ENCODE measurements at places on chromosomes 12 and 14. TPM values are rescaled to one million over a fixed set of nuclear protein-coding genes. Genes with fewer than 3 reads are reported as not detected.
A peak's percentile ranks its signal among the peaks of the same experiment; 100 is the strongest.

DNA sequence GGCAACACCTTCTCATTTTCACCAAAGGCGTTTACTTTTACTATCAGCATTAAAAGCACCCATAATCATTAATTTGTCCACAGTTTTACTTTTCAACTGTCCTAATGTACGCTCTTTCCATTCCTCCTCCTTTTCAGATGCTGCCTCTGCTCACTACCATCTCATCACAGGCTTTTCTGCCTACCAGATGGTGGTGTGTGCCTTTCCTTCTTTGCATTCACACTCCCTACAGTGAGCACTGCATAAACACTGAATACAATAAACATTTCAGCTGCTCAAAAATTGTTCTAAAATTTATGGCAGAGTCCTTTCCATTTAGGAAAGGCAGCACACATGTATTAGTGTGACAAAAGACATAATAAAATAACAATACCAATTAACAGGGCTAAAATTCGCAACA is 435.7 kb downstream of the GXYLT1 start:
- no peaks in the 10 kb centered on the region for H3K27me3 ChIP-seq
- DNase-seq, result no peak
- H3K27ac ChIP-seq, result no peak overlapping the region
- H3K36me3 ChIP-seq, result no peaks in the 10 kb centered on the region
- no peaks in the 10 kb centered on the region for H3K4me1 ChIP-seq

GRCh38 chr12:54759751-54760150 is 94.6 kb upstream of the MUCL1 start:
- H3K27me3 ChIP-seq, result no peaks in the 10 kb centered on the region
- no peaks in the 10 kb centered on the region for H3K36me3 ChIP-seq
- H3K4me1 ChIP-seq, result no peaks in the 10 kb centered on the region
- no peak overlapping the region for H3K27ac ChIP-seq
- no peak for DNase-seq
- no peak overlapping the region for H3K4me3 ChIP-seq

- peak overlapping the region; percentile 44 for H3K4me3 ChIP-seq
- peak overlapping the region; percentile 55 for H3K27ac ChIP-seq
- H3K36me3 ChIP-seq, result no peaks in the 10 kb centered on the region
- DNase-seq, result no peak
Observed at GRCh38 chr14:20624495-20625070, 16.9 kb downstream of the OR6S1 start.

GRCh38 chr14:64857979-64858744 is 21.5 kb downstream of the SPTB start:
- H3K4me3 ChIP-seq, result no peak overlapping the region
- H3K36me3 ChIP-seq, result no peaks in the 10 kb centered on the region
- no peak overlapping the region for H3K27ac ChIP-seq
- H3K27me3 ChIP-seq, result peaks cover 19% of the 10 kb centered on the region
- no peaks in the 10 kb centered on the region for H3K4me1 ChIP-seq

Gene CLEC6A
- not detected for polyA plus RNA-seq

Gene PLA2G1B
- not detected for polyA plus RNA-seq

- H3K4me1 ChIP-seq, result peaks cover 18% of the 10 kb centered on the region
- no peak overlapping the region for H3K4me3 ChIP-seq
- no peaks in the 10 kb centered on the region for H3K36me3 ChIP-seq
- no peaks in the 10 kb centered on the region for H3K27me3 ChIP-seq
- DNase-seq, result no peak
Observed at GRCh38 chr12:47190905-47191304, 111.1 kb upstream of the AMIGO2 start.

DNA sequence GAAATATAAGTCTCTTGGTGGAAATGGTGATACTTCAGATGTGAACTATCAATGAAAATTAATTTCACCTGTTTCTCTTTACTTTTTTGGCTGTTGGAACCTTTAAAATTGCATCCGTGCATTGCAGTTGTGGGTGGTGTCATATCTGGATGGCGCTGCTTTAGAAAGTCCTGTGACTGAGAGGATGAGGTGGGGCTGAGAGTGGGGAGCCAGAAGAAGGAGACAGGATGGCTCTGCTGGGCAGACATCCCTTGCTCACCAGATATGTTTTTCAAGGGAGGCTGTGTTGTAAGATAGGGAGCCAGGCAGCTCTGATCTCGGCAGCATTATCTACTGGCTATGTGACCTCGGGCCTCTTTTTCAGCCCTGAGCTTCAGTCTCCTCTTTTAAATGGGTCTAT is 12.7 kb downstream of the ASB2 start:
- H3K27me3 ChIP-seq, result no peaks in the 10 kb centered on the region
- DNase-seq, result no peak
- peaks cover 26% of the 10 kb centered on the region for H3K4me1 ChIP-seq
- H3K4me3 ChIP-seq, result no peak overlapping the region
- no peaks in the 10 kb centered on the region for H3K36me3 ChIP-seq
- H3K27ac ChIP-seq, result no peak overlapping the region

GRCh38 chr12:49060237-49061156 is at the start of gene KMT2D:
Gene KMT2D (minus strand): TSS chr12:49060794. CDS start chr12:49055324, 5,470 bp downstream.
- H3K27ac ChIP-seq, result peak within 1 kb of the TSS; percentile 94
- peak within 1 kb of the TSS; percentile 85 for H3K4me3 ChIP-seq
- DNase-seq, result no peak
- H3K4me1 ChIP-seq, result peaks cover 28% of the 10 kb centered on the region
- peaks cover 5% of the 10 kb centered on the region for H3K36me3 ChIP-seq

DNA sequence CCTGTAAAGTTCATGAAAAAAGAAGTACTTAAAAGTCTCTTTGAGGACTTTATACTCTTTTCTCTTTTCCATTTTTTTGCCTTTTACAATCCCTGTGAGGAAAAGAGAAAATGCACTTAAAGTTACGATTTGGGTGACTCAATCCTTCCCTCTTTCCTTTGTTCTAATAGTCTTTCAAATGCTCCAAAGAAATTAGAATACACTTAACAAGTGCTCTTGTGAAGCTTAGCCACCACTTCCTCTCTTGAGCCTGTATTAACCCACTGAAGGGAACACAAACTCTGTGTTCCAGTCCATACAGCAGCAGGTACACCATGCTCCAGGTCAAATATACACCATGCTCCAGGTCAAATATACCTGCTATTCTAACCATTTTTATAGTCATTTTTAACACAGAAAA is 581.1 kb upstream of the MGAT4C start:
- no peaks in the 10 kb centered on the region for H3K36me3 ChIP-seq
- H3K4me1 ChIP-seq, result no peaks in the 10 kb centered on the region
- no peak overlapping the region for H3K4me3 ChIP-seq
- H3K27ac ChIP-seq, result no peak overlapping the region

Gene MANSC4
- polyA plus RNA-seq, result 0.59 TPM

- no peaks in the 10 kb centered on the region for H3K36me3 ChIP-seq
- no peak overlapping the region for H3K4me3 ChIP-seq
- peaks cover 3% of the 10 kb centered on the region for H3K27me3 ChIP-seq
- no peak overlapping the region for H3K27ac ChIP-seq
- DNase-seq, result no peak
Observed at GRCh38 chr12:2179953-2180736, 127.4 kb downstream of the CACNA1C start.

DNA sequence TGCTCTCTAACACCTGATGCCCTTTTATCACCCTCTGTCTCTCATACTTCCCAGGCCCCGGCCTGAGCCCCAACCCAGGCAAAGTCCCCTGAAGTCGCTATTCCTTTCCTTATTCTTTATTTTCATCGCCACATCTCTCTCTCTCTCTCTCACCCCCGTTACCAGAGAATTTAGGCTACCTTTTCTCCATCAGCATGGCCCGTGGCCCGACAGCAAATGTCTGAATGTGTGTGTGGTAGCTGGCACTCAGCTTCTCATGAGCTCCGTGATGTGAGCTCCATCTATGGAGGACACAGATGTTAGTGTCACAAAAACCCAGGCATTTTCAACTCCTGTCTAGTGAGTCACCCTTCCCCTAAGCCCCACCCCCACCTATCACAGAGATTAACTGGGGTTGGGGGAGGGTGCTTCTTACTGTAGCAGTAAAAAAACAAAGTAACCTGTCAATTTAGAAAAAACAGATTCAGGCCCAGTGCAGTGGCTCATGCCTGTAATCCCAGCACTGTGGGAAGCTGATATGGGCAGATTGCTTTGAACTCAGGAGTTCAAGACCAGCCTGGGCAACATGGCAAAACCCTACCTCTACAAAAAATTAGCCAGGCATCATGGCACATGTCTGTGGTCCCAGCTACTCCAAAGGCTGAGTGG is 53.8 kb downstream of the VCPKMT start:
- peaks cover 41% of the 10 kb centered on the region for H3K4me1 ChIP-seq
- DNase-seq, result peak; percentile 58
- no peaks in the 10 kb centered on the region for H3K27me3 ChIP-seq
- H3K36me3 ChIP-seq, result no peaks in the 10 kb centered on the region
- H3K27ac ChIP-seq, result peak overlapping the region; percentile 78

- H3K4me3 ChIP-seq, result no peak overlapping the region
- no peaks in the 10 kb centered on the region for H3K27me3 ChIP-seq
- DNase-seq, result no peak
- no peaks in the 10 kb centered on the region for H3K36me3 ChIP-seq
- H3K27ac ChIP-seq, result no peak overlapping the region
Observed at GRCh38 chr12:585062-586061, 77.9 kb downstream of the NINJ2 start.

Gene SLC17A8
- not detected for polyA plus RNA-seq

GRCh38 chr14:94867946-94868771 is 98.2 kb upstream of the GSC start:
- no peak for DNase-seq
- no peaks in the 10 kb centered on the region for H3K27me3 ChIP-seq
- H3K27ac ChIP-seq, result no peak overlapping the region
- H3K36me3 ChIP-seq, result no peaks in the 10 kb centered on the region
- H3K4me1 ChIP-seq, result no peaks in the 10 kb centered on the region
- no peak overlapping the region for H3K4me3 ChIP-seq

Gene HOXC5
- 0.18 TPM for polyA plus RNA-seq

Gene PLEKHH1
- polyA plus RNA-seq, result 2.6 TPM

- no peak overlapping the region for H3K27ac ChIP-seq
- H3K27me3 ChIP-seq, result no peaks in the 10 kb centered on the region
- peaks cover 12% of the 10 kb centered on the region for H3K36me3 ChIP-seq
- DNase-seq, result no peak
Observed at GRCh38 chr14:77516126-77516525, 17.5 kb upstream of the ISM2 start.

GRCh38 chr12:79375050-79375449 is 315.7 kb downstream of the PAWR start:
- DNase-seq, result no peak
- H3K27me3 ChIP-seq, result no peaks in the 10 kb centered on the region
- no peak overlapping the region for H3K4me3 ChIP-seq
- no peaks in the 10 kb centered on the region for H3K36me3 ChIP-seq
- no peak overlapping the region for H3K27ac ChIP-seq
- peaks cover 3% of the 10 kb centered on the region for H3K4me1 ChIP-seq

Gene OR6C2
- not detected for polyA plus RNA-seq

- H3K4me3 ChIP-seq, result no peak overlapping the region
- H3K4me1 ChIP-seq, result no peaks in the 10 kb centered on the region
- H3K27me3 ChIP-seq, result no peaks in the 10 kb centered on the region
- no peaks in the 10 kb centered on the region for H3K36me3 ChIP-seq
- H3K27ac ChIP-seq, result no peak overlapping the region
Observed at GRCh38 chr14:79915406-79915805, 295.9 kb downstream of the DIO2 start.

GRCh38 chr14:65860956-65861611 is 448.6 kb downstream of the FUT8 start:
- DNase-seq, result no peak
- H3K4me1 ChIP-seq, result no peaks in the 10 kb centered on the region
- no peaks in the 10 kb centered on the region for H3K36me3 ChIP-seq
- H3K27me3 ChIP-seq, result no peaks in the 10 kb centered on the region
- H3K27ac ChIP-seq, result no peak overlapping the region

- no peaks in the 10 kb centered on the region for H3K27me3 ChIP-seq
- H3K27ac ChIP-seq, result no peak overlapping the region
- no peaks in the 10 kb centered on the region for H3K4me1 ChIP-seq
- no peak for DNase-seq
- no peaks in the 10 kb centered on the region for H3K36me3 ChIP-seq
Observed at GRCh38 chr12:79400481-79400880, 290.3 kb downstream of the PAWR start.

GRCh38 chr12:29273178-29273843 is 107.7 kb downstream of the ERGIC2 start:
- DNase-seq, result no peak
- no peaks in the 10 kb centered on the region for H3K27me3 ChIP-seq
- no peak overlapping the region for H3K27ac ChIP-seq
- H3K4me1 ChIP-seq, result no peaks in the 10 kb centered on the region
- H3K36me3 ChIP-seq, result no peaks in the 10 kb centered on the region

GRCh38 chr14:102344485-102344884 is 18.2 kb downstream of the CINP start:
- no peaks in the 10 kb centered on the region for H3K27me3 ChIP-seq
- H3K4me1 ChIP-seq, result no peaks in the 10 kb centered on the region
- H3K27ac ChIP-seq, result no peak overlapping the region
- H3K36me3 ChIP-seq, result peaks cover 20% of the 10 kb centered on the region
- H3K4me3 ChIP-seq, result no peak overlapping the region
- DNase-seq, result no peak

DNA sequence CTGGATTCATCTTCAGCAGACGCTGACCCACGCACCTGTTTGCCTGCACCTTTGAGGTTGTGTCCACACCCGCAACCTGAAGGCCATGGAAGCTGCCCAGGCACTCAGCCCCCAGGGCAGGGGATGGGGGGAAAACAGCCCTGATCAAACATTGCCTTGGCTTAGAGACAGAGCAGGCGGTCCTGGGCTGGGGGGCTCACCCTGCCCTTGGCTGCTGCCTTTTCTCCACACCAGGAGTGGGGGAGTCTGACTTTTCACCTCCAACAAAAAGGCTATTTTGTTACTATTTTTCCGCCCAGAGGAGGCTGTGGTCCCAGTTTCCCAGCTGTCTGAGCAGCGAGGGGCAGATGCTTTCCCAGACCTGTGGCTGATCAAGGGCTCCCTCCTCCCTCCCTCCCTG is 24.2 kb downstream of the BCL11B start:
- no peak for DNase-seq
- H3K27ac ChIP-seq, result peak overlapping the region; percentile 92
- H3K4me1 ChIP-seq, result peaks cover 70% of the 10 kb centered on the region

Gene FSCB
- polyA plus RNA-seq, result not detected

- peaks cover 52% of the 10 kb centered on the region for H3K4me1 ChIP-seq
- H3K4me3 ChIP-seq, result peak overlapping the region; percentile 48
- no peaks in the 10 kb centered on the region for H3K36me3 ChIP-seq
- peak overlapping the region; percentile 99 for H3K27ac ChIP-seq
- H3K27me3 ChIP-seq, result no peaks in the 10 kb centered on the region
Observed at GRCh38 chr12:13100605-13100881, 2.9 kb downstream of the GSG1 start.

- no peaks in the 10 kb centered on the region for H3K4me1 ChIP-seq
- H3K27ac ChIP-seq, result no peak overlapping the region
- no peaks in the 10 kb centered on the region for H3K27me3 ChIP-seq
- H3K4me3 ChIP-seq, result no peak overlapping the region
- DNase-seq, result no peak
- H3K36me3 ChIP-seq, result no peaks in the 10 kb centered on the region
Observed at GRCh38 chr12:102722147-102722546, 194.9 kb downstream of the PAH start.

Gene TEX52
- polyA plus RNA-seq, result not detected

DNA sequence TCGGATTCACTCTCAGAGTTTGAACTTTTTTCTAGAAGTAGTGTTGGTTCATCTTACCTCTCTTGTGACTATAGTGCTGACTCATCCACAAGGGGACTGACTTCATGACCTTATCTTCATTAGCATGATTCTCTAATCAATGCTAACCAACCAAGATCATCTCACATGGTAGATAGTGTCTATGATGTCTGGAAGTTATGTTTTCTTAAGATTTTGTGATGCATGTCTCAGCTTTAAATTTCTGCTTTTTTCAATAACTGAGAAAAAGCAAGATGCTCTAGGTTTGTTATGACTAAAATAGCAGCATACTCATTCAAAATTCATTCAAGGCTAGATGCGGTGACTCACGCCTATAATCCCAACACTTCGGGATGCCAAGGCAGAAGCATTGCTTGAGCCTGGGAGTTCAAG is 12.3 kb upstream of the SLC35E3 start:
- DNase-seq, result no peak
- no peaks in the 10 kb centered on the region for H3K4me1 ChIP-seq
- H3K36me3 ChIP-seq, result peaks cover 27% of the 10 kb centered on the region
- H3K27me3 ChIP-seq, result no peaks in the 10 kb centered on the region
- no peak overlapping the region for H3K27ac ChIP-seq

Measured in keratinocyte (primary cell).